ENCODE measurements at places on chromosomes 4 and X.

- DNase-seq: no peak
Observed at GRCh38 chr4:15652191-15652590, 3.0 kb downstream of the FBXL5 start.

DNA sequence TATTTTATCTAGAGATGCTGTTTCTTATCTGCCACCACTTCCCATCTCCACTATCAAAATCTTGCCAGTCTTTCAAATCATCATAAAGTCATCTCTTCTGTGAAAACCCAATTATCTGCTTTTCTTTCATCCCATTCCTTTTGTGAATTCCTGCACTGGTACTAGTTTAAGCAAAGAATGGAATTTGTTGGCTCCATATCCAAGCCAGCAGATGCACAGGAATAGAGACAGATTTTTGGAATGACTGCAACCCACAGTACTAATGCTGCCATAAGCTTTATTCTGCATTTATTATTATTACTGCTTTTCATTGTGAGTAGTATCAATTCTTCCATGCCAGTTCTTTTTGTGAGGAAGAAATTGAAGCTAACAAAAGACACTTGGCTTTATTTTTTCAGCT is 616.7 kb downstream of the RAPGEF2 start:
- no peak for DNase-seq

- no peak for DNase-seq
Observed at GRCh38 chr4:184442314-184442635, 32.1 kb downstream of the IRF2 start.

DNA sequence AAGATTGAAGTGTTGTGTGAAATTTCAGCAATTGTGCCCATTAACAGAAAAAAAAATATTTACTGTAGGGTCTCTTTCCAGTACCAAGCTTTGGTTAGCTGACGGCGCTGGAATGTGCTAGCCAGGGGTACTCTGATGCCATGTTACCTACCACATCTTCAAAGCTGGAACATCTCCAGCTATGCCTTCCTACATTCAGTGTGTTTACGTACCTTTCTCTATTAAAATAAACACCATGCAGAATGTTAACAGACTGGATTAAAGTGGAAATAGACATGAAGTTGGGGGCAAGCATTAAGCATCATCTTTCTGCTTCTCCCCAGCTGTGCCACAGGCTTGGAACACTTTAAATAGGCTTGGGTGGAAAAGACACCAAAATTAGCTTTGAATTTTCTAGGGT is 65.9 kb downstream of the USP38 start:
- no peak for DNase-seq

GRCh38 chr4:85477534-85477933 is 2.6 kb downstream of the ARHGAP24 start:
- DNase-seq: no peak

- DNase-seq: no peak
Observed at GRCh38 chr4:83010111-83010521, 507 bp downstream of the LIN54 start.

- DNase-seq: no peak
Observed at GRCh38 chr4:78692822-78693170, 83.4 kb upstream of the BMP2K start.

- no peak for DNase-seq
Observed at GRCh38 chrX:119075270-119076025, 2.7 kb downstream of the CT47C1 start.

DNA sequence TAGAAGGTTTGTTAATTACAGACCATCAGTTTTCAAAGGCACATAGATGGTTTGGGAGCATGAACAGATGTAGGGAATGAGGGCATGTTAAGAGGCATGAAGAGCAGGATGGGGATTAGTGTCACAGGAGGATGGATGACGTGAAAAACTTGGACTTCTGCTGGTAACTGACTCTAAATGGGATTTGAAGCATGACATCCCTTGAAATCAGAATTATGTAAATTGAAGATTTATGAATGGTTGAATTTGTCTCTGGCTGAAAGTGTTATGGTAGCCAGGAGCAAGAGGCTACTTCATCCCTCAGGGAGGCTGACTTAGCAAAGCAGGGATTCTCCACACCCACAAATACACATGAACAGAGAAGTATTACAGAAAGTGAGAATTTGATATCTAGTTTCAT is 454.6 kb downstream of the MAGEB5 start:
- no peak for DNase-seq

- no peak for DNase-seq
Observed at GRCh38 chr4:36417146-36417545, 135.7 kb downstream of the DTHD1 start.

GRCh38 chr4:105966051-105966450 is 70.8 kb downstream of the NPNT start:
- DNase-seq: no peak

- no peak for DNase-seq
Observed at GRCh38 chr4:155974996-155975395, 21.3 kb upstream of the CTSO start.

DNA sequence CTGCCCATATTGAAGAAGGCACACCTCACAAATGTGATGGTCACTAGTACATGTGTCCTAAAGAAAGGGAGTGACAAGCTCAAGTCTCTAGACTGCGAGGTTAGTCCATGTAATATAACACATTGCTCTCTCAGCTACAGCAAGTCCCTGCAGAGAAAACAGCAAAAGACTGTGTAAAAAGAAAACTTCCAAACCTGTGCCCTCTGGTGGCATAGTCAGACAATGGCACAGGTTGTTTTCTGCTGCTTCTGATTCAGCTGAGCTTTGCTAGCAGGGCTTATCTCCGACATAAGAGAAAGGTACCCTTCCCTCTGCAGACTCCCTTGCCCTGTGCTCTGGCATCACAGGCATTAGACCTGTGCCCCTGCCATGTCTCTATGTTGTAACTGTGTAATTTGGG is 1.4 kb upstream of the SERPINA7 start:
- DNase-seq: no peak

- DNase-seq: no peak
Observed at GRCh38 chrX:86002076-86002896, 45.1 kb downstream of the CHM start.

- DNase-seq: no peak
Observed at GRCh38 chrX:2610246-2611170, 80.6 kb upstream of the CD99 start.

GRCh38 chr4:44679060-44679459 is 840 bp downstream of the GUF1 start:
- DNase-seq: no peak

DNA sequence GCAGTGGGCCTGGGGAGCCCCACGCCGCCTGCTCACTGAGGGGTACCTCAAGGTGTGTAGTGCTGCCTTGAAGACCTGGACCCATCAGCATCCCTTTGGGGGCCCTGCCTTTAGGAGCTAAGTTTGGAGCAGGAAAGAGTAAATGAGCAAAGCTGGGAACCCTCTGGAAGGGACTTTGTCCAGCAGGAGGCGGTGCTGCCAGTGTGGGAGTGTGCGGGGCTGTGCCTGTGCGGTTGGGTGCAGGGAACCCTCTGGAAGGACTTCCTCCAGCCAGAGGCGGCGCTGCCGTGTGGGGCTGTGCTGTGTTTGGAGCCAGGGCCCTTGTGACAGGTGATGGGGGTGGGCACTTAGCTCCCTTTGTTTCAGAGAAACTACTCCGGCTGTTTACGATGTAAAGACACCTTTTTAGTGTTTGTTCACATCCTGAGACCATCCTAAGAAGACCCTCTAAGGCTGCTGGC is 25.8 kb downstream of the RGS12 start:
- no peak for DNase-seq

- DNase-seq: no peak
Observed at GRCh38 chrX:52359614-52360232, 9.1 kb upstream of the XAGE2 start.

DNA sequence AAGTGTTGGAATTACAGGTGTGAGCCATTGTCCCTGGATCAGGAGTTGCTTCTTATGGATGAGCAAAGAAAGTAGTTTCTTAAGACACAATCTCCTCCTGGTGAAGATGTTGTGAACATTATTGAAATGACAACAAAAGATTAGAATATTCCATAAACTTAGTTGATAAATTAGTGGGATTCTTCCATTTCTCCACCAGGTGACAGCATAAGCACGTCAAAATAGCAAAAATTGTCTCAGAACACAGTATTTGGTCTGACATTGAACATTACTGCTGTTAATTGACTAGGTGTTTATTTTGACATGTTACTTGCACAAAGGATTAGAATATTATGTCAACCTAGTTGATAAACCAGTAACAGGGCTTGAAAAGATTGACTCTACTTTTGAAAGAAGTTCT is 21.6 kb downstream of the CLDN34 start:
- no peak for DNase-seq

GRCh38 chrX:51257490-51257889 is 75.1 kb upstream of the NUDT10 start:
- DNase-seq: no peak

DNA sequence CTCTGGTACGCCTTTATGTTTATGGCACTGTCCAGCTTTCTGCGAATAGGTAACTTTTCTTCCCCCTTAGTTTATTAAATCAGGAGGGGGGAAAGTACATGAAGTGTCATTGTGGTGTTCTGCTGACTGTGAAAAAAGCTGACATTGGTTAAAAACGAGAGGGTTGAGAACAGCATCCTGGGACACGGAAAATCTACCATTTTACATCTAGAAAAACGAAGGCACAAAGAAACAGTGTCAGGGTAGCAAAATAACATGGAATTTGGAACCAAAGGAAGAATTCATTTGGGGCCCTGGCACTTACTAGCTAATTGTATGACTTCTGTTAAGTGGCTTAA is 1.2 kb upstream of the AMOT start:
- DNase-seq: no peak

GRCh38 chr4:128565565-128566186 is 243.8 kb upstream of the JADE1 start:
- DNase-seq: no peak

DNA sequence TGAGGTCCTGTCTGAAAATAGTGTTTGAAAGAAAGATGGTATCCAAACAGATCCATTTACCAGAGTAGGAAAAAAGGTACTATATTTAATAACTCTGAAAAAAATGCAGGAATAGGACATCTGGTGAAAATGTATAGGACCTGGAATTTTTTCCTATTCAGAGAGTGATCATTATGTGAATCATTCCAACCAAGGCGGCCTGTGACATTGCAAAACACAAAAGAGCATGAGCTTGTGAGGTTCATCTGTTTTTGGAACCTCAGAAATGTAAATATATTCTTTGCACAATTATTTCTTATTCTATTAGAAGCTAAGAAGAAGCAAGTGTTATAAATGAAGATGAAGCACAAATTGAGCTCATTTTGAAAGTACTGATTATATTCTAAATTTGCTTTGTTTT is 2.0 kb downstream of the C4orf51 start:
- DNase-seq: no peak

GRCh38 chrX:38939067-38939466 is 137.8 kb downstream of the MID1IP1 start:
- no peak for DNase-seq

DNA sequence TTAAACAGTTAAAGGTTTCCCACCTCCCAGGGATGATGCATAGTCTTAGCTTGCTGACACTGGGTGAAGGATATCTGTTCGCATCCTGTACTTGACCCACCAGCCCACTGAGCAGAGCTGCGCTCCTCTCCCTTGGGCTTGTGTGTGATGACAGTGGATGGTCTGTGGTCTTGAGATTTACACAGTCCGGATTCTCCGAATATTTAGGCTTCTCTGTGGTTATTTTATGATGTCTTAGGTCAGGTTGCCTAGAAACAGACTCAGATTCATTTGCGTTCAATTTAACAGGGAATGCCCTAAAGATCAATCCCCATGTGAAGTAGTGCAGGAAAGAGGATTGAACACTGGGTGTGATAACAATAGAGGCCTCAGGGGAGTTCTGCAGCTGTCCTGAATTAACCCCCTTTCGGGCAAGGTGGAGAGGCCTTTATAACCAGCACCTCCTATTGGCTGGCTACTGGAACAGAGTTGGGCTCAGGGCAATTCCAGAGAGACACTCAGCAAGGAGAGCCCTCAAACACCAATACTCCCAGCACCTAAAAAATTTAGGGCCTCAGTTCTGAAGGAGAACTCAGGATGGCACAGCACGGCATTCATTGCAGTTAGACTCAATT is 653.2 kb upstream of the GALNT7 start:
- DNase-seq: no peak

- no peak for DNase-seq
Observed at GRCh38 chrX:94053575-94053974, 379.6 kb downstream of the FAM133A start.

DNA sequence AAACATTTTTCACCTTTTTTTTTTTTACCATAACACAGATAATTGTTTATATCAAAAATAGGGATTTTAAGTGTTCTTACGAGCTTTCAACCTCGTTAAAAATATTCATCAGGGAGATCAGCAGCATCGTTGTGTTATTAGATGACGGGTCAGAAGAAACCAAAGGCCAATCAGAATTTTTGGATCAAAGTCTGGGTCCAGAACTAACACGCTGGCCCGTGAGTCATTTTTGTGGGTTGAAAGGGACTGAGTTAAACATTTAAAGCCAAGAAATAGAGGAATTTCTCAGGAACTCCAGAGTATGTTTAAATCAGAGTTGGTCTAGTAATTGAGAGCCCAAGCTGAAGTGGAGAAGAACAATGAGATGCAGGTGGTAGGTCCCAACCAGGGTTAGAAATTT is 170.8 kb downstream of the TLL1 start:
- no peak for DNase-seq

- DNase-seq: no peak
Observed at GRCh38 chr4:166363198-166363597, 490.2 kb downstream of the TLL1 start.

DNA sequence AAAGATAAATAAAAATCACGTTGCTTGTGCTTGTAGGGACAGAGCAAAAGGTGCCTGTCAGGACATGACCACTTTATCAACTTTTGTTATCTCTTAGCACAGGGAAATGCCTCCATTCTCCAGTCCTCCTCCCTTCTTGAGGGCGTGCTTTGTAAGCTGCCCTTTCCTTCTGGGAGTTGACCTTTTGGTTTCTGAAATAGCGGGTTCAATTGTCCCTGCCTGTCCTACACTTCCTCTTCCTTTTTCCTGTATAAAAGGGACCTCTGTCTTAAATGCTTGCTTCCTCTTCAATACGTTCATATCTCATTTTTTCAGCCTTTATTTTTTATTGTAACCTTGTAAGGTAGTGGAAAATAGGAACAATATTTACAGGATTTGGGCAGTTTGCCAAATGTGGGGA is 153.5 kb downstream of the SH3BGRL start:
- DNase-seq: no peak

DNA sequence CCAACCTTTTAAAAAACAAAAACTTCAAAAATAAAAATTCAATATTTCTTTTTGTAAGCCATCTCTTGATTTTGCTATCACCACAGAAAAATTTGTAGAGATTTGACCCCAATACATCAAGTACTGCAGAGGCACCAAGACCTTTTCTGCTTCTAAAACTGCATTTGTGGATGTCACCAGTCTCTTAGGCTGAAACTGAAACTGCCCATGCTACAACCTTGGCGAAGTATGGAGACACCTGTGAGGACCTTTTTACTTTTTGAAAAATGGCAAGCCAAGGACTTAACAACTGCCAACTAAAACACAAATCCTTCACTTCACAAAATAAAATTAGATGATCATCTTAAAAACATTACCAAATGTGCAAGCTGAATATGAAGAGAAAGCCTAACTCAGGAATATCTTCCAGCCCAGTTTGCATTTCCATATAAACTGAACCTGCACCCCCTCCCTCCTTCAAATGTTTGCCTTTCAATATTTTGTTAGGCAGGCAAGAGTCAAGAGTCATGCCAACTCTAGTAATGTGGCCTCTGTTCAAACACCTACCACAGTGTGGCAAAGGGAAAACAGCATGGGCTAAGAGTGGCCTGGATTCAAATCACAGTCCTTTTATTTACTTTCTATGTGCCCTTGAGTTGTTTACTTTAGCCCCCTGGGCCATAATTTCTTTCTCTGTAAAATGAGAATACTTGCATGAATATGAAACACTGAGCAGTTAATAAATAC is 389.4 kb downstream of the OPHN1 start:
- no peak for DNase-seq
